ENCODE measurements at places on chromosomes 11 and 22.

- no peak for DNase-seq
Observed at GRCh38 chr11:16126362-16126761, 230.0 kb downstream of the SOX6 start.

DNA sequence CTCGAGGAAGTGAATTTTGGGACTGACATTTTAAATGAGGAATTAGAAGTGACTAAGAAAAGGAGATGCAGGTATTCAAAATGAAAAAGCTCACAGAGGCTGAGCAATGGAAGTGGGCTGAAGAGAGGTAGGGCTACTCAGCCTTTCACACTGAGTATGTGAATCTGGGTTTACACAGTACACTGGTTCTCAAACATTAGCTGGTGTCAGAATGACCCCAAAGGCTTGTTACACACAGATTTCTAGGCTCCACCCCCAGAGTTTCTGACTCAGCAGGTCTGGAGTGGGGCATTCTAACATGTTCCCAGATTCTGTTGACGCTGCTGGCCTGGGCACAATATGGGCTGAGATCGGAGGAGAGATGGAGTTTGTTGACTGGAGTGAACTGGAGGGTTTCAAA is 32.8 kb downstream of the CADM1 start:
- DNase-seq = no peak

- no peak for DNase-seq
Observed at GRCh38 chr22:19612866-19613572, 88.8 kb upstream of the CLDN5 start.

GRCh38 chr11:41950470-41951143 is 491.2 kb upstream of the LRRC4C start:
- DNase-seq = no peak

DNA sequence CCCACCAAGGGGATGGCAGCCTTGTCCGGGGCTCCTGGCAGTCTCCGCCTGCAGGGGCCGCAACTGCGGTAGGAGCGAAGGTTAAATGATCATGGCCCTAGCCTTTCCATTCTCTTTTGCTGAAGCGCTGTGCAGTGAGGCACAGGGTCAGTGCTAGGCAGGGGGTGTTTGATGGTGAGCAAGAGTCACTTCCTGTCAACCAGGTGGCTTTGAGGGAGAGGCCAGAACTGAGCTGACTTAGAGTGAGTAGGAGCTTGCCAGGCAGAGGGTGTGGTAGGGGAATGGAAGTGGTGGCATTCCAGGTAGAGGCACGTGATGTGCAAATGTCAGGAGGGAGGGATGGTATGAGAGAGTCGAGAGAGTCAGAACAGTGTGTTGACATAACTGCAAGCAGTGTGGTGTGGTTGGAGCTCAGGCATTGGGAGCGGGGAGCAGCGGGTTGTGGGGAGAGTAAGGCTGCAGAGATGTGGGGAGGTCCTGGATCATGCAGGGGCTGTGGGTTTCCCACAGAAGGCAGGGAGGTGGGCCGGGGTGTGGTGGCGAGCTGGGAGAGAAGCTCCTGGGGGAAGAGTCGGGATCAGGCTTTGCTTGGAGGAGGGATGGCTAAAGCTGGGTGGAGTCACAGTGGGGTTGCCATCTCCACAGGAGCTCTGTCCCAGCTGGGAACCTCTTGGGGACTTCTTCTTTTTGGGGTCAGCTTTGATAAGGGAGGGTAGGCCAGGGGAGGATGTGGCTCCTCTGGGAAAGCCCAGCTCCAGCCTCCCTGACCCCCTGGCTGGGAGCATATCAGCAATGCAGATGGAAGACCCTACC is 33.3 kb downstream of the AMPD3 start:
- DNase-seq = no peak

- no peak for DNase-seq
Observed at GRCh38 chr11:44550123-44550522, 15.3 kb upstream of the CD82 start.

GRCh38 chr11:89421718-89422117 is 69.5 kb downstream of the NOX4 start:
- no peak for DNase-seq

DNA sequence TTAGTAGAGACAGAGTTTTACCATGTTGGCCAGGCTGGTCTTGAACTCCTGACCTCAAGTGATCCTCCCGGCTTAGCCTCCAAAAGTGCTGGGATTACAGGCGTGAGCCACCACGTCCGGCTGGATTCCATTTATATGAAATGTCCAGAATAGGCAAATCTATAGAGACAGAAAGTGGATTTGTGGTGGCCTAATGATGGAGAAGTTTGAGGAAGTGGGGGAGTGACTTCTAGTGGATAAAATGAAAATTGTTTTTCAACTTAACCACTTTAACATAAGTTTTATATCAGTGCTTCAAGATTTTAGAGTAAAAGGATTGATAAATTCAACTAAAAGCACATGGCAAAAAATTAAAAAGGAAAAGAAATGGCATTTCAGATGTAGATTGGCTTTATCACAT is 66.2 kb downstream of the HIPK3 start:
- no peak for DNase-seq

DNA sequence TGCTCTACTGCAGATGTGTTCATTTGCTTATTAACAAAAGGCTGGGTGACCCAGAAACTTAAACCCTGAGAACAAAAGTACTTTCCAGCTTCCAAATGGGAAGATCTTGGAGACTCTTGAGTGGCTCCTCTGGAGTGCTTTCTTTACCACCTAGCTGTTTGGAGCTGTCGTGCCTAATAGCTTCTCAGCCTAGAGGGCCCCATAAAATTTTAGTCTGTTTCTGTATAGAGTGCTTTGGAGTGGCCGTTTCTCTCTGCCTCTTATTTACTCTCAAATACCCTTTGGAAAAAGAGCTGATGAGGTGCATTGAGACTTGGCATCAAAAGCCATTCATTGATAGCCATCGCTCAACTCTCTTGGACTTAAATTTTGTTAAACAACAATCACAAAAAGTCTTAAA is 50.7 kb downstream of the ZNRF3 start:
- DNase-seq = no peak

- no peak for DNase-seq
Observed at GRCh38 chr11:119134389-119134978, 13.1 kb downstream of the HINFP start.

- DNase-seq = no peak
Observed at GRCh38 chr11:45431046-45432018, 145.2 kb upstream of the SYT13 start.

DNA sequence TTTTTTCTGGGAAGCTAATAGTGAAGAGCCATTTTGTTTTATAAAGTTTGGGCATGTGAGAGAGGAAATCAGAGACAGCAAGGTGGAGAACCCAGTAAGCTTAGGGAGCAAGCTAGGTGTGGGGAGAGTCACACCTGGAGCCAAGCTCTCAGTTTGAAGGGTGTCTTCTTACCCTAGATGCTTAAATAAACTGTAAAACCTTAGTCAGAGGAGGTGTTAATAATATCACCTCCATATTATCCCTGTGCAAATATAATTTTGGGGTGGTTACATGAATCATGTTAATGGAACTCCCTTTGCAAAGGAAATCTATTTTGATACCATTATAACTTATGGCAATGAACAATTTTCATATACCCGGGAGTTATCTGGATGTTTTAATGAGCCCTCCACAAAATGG is 246.2 kb upstream of the PLET1 start:
- DNase-seq = no peak

DNA sequence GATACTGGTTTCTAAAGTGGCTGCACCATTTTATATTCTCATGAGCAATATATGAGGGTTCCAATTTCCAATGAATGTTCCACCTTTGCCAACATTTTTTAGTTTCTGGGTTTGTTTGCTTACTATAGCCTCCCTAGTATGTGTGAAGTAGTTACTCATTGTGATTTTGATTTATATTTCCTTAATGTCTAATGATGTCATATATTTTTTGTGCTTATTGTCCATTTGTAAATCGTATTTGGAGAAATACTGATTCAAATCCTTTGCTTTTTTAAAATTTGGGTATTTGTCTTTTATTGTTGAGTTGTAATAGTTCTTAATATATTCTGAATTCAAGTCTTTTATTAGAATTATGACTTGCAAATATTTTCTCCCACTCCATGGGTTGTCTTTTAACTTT is 161.0 kb upstream of the C11orf58 start:
- no peak for DNase-seq

DNA sequence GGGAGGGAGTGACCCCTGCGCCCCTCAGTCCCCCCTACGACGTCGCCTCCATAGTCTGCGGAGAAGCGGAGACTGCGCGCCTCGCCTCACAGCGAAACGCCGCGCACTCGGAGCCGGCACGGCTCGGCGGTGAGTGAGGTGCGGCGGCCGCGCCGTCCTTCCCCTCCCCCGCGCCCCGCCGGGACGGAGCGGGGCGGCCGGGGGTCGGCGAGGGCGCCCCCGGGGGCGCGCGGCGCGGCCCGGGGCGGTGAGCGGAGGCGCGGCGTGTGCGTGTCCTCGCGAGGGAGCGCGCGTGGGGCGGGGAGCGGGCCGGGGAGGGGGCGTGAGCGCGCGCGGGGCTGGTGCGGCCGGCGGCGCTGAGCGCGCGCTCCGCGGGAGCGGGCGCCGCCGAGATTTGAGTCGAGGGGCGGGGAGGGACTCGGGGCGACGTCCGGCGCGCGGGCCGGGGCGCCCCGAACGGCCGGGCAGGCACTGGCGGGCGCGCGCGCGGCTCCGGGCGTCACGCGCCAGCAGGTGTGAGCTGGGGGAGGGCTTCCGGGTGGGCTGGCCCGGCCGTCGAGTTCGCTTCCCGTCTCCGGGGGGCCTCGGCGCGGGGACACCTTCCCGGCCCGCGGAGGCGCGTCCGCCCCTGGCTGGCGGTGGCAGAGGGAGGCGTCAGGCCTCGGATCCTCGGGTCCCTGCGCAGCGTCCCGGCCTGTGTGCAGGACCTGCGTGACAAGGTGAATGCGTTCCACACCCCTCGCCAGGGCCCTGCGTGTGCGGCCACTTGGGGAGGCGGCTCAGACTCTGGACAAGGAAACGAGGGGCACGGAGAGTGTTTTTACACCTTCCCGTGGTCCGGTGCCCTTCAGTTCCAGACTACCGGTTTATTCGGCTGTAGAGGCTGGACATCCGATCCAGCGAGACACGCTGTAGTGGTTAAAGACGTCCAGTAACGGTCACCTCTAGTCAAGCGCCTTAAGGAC is 50.4 kb downstream of the FAM83F start:
- DNase-seq = no peak

- DNase-seq = no peak
Observed at GRCh38 chr22:41779929-41780505, 20.5 kb upstream of the CCDC134 start.

Data from AG10803 (cell line).